Mammary epithelial cell (primary cell): ENCODE measurements at places on chromosomes 11 and 22. TPM values are rescaled to one million over a fixed set of nuclear protein-coding genes. Genes with fewer than 3 reads are reported as not detected.

GRCh38 chr11:41921746-41922390 lies 462.4 kb upstream of the LRRC4C start:
- DNase-seq: no peak

DNA sequence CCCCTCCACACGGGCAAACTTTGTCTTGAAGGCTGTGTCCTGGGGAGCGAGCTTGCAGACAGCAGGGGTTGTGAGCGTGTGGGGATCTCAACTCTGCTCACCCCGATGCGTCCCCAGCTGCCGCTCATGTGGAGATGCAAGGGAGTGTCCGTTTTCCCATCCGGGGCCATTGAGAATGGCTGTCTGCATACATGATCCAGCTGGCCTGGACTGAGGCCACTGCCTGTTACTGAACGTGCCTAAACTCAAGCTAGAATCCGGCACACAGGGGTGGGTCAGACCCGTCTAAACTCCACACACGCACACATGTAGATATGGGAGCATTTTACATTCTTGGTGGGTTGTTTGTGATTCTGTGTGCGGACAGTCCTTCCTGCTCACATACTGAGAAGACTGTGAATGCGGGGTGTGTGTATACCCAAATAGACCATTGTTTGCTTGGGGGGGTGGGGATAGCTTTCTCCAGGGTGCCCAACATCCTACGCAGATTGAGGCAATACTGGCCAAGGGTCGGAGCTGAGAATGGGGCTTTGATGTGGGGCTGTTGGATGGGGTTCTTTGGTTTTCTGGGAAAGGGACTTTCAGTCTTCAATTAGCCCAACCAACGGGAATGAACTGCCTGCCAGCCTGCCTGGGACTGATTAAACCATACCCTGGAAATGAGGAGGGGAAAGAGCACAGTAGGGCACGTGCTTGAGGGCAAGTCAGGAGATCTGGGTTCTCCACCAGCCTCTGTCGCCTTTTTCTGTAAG lies 60.4 kb downstream of the ST3GAL4 start:
- DNase-seq: no peak

GRCh38 chr22:36433318-36434231 lies 45.8 kb upstream of the MYH9 start:
- DNase-seq: no peak

- DNase-seq: peak; percentile 24
Observed at GRCh38 chr11:8512547-8512946, 81.5 kb downstream of the STK33 start.

DNA sequence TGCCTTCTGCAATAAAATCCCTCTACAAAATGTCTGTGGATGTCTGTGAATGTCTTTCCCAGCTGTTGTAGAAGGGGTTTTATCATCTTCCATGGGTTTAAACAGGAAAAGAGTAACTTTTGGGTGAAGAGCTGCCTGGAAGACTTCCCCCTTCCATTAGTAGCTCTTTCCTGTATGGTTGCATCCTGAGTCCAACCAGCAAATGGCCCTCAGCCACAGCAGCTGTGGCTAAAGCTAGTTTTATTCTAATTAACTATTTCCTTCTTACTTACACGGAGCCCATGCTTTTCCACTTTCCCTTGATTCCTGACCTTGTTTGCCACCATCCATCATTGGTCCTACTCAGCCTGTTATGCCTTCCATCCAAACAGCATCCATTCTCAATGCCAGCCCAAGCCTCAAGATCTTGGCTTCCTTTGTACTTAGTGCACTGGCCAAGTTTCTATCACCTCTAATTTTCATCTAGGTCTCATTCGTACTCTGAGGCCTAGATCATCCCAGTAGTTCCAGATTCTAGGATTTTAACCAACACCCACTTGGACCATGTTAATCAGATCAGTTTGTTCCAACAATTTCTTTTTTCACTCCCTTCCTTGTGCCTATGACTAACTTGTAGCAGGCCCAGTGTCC lies 41.5 kb upstream of the CADM1 start:
- DNase-seq: no peak

GRCh38 chr11:783581-784015 lies 6.3 kb downstream of the CEND1 start:
- peak; percentile 72 for DNase-seq

GRCh38 chr11:66653123-66653522 lies 14.6 kb downstream of the RBM4 start:
- peak; percentile 55 for DNase-seq

GRCh38 chr22:42414565-42415303 lies 17.5 kb downstream of the NFAM1 start:
- DNase-seq: no peak

GRCh38 chr11:130189492-130190210 lies 30.1 kb downstream of the ST14 start:
- no peak for DNase-seq

- peak; percentile 50 for DNase-seq
Observed at GRCh38 chr22:44775862-44776261, 23.5 kb downstream of the ARHGAP8 start.

GRCh38 chr11:101913656-101914055 lies 1.2 kb upstream of the CEP126 start:
- no peak for DNase-seq

DNA sequence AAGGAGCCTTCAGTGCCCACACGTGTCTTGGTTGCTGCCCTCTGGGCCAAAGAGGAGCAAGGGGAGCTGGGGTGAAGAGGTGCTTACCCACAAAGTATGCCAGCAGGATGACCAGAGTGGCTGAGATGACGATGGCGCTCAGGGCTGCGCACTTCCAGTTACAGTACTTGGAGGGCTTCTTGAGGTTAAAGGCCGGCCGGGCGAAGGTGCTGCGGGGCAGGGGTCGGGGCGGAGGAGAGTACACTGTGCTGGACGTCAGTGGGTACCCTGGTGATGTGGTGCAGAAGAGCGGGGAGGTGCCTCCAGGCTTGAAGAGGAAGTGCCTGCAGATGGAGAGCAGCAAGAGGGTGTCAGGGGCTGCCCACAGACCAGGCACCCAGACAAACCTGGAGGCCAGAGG lies 315.0 kb upstream of the NARS2 start:
- DNase-seq: no peak

DNA sequence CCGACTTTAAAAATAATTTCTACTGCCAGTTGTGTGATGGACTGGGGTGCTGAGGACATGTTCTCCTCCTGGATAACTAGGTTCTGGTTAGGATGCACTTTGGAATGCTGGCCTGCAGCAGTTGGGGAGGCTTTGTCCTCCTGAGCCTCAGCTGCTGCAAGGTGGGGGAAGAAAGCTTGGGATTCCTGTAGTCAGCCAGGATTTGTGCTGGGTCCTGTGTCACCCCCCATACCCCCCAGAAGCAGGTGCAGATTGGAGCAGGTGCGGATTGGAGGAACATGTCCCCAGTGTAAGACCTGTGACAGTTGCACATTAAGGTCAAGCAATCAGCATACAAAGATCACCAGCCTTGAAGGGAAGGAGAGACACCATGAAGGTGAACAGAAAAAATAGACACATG lies 51.1 kb downstream of the MED15 start:
- no peak for DNase-seq

DNA sequence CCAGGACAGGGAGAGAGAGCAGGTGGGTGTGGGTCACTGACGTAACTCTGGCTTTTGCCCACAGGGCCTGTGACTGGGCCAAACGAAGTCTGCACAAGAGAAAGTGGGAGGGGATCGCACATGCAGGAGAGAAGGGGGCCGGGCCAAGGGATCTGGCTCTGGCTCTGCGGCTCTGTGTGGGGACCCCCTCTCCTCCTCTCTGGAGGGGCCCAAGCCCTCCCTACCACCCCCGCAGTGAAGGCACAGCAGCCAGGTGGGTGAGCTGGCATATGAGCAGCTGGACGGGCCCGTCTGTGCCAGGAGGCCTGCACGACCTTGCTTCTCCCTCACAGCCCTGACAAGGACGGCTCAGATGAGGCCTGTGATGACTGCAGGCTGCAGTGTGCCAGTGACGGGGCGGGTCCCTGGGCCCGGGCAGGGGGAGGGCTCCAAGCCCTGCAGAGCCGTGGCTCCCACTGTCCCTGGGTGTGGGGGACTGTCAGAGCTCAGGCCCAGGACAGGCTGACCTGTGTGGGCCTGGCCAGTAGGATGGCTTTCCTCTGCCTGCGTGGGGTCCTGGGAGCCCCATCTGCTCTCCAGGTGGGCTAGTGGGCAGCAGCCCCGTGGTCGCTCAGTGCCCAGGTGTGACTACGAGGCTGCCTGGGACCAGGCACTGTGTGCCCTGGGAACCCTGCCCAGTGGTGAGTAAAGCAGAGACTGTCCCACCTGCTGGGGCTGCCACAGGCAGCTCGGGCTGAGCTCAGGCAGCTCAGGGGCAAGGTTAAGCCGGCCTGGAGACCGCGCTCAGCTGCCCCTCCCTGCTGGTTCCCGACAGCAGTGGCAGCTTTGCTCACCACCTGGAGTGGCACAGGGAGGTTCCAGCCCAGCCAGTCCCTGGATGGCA lies 22.2 kb downstream of the MRGPRG start:
- no peak for DNase-seq

GRCh38 chr11:134250675-134251074 lies 2.5 kb downstream of the THYN1 start:
- no peak for DNase-seq

DNA sequence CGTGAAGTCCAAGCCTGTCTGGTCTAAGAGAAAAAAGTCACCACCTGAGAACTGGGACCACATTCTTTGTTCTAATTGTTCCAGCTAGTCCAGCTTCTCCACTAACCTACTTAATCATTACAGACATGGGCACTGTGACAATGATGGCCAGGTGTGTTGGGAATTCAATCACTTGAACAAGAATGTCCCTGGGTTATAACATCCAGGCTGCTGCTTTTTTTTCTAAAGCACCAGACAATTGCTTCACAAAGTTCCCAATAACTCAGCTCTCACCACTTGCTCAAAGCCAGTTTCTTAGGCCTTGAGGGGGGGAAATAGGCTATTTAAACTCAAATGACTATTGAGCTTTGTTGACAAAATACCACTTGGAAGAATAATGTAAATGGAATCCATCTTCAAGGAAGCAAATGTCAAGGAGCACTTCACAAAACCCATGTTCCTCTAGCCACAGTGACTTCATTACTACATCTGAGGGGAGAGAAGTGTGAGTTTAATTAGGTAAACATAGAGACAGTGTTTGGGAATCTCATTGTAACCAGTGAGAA lies 80.3 kb downstream of the ME3 start:
- DNase-seq: no peak

DNA sequence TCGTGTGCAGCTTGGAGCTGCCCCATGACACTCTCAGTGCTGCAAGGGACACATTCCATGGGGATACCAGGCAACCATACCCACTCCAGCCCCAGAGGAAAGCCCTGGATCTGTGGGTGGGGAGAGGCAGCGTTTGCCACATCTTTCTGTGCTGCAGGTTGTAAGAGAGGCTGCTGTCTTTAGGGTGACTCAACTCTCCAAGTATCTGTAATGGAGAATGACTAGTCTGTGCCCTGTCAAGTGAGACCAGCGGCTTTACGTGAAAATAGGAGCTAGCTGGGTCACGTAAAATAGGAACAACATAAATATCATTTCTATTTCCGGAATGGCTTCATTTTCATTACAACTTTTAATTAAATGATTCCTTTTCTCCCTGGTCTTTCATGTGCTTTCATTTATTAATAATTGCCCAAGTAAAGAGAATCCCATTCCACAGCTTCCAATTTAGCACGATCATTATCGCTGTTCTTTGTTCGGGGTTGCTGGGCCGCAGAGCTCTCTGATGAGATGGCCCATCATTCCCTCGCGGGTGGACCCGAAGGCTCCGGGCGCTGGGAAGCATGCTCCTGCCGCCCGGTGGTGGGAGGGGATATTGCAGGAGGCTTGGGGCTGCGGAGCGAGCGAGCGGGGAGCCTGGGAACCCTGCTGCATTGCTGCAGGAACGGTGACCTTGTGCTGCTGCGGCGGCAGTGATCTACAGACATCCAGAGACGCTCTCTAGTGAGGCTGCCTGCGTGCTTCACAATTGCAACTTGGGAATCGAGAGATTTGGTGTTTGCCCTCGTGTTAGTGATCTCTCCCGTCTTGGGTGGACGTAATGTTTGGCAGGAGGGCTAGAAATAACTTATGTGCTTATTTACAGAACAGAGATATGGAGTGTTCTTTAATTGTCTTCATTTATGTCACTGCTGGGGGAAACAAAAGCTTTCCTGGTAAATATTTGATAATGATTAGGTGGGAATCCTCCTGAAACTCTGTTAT lies 10.6 kb downstream of the SLC6A5 start:
- DNase-seq: peak; percentile 79

DNA sequence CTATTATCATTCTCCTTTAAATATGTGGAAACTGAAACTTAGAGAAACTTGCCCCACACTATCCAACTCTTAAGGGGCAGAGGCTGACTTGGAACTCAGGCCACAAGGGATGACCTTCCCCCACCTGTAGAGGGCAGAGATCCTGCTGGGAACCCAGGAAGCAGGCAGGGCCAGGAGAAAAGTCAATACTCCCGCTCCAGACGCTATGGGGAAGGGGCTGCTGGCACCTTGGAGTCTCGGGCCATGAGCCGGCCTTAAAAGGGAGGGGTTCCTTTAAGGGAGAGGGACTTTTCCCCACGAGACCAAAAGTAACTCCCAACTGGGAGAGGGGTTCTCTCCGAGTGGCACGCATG lies 620 bp upstream of the ANO5 start:
- no peak for DNase-seq

DNA sequence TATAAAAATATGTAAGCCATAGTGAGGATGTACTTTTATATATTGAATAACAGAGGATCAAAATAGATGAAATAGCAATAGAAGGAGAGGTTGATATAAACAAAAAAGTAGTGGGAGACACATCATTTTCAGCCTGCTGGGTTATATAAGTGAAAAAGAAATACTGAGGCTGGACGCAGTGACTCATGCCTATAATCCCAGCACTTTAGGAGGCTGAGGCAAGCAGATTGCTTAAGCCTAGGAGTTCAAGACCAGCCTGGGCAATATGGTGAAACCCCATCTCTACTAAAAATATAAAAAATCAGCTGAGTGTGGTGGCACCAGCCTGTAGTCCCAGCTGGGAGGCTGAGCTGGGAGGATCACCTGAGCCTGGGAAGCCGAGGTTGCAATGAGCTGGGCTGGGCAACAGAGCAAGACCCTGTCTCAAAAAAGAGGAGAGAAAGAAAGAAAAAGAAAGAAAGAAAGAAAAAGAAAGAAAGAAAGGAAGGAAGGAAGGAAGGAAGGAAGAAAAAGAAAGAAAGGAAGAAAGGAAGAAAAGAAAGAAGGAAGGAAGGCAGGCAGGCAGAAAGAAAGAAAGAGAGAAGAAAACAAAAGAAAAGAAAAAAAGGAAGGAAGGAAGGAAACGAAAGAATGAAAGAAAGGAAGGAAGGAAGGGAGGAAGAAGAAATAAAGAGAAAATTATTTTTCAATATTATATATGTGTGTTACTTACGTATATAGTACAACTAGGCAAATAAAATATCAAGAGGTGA lies 7.0 kb upstream of the P2RY2 start:
- no peak for DNase-seq

- DNase-seq: no peak
Observed at GRCh38 chr11:78868563-78868962, 293.9 kb upstream of the NARS2 start.

The GPR83 gene
- under 0.01 TPM for total RNA-seq

The OR10D3 gene
- total RNA-seq: not detected in 2 replicates

The PDE2A gene
- 1.0 TPM for total RNA-seq

The HBG1 gene
- total RNA-seq: not detected

The LYVE1 gene
- total RNA-seq: not detected in 2 replicates

The VSTM5 gene
- not detected in 2 replicates for total RNA-seq

The TEF gene
- total RNA-seq: 5.2 and 6.4 TPM in 2 replicates

The APOA4 gene
- total RNA-seq: not detected in 2 replicates
